ENCODE measurements at places on chromosomes 4 and X. TPM values are rescaled to one million over a fixed set of nuclear protein-coding genes. Genes with fewer than 3 reads are reported as not detected.

The PAGE4 gene
- not detected for total RNA-seq

The HPGDS gene
- total RNA-seq = not detected

The ACE2 gene
- total RNA-seq = not detected

The HSFX2 gene
- 0.13 TPM for total RNA-seq

The MAGEB18 gene
- not detected for total RNA-seq

The GAB1 gene
- 41.1 TPM for total RNA-seq

The TRMT2B gene
- total RNA-seq = 28.9 TPM

The SH3D19 gene
- 130 TPM for total RNA-seq

The TRIM61 gene
- total RNA-seq = not detected

The SEPTIN11 gene
- 349 TPM for total RNA-seq

The ART3 gene
- total RNA-seq = not detected

The FMR1NB gene
- total RNA-seq = not detected

The IL13RA2 gene
- total RNA-seq = 0.53 TPM

The PNPLA4 gene
- total RNA-seq = 7.8 TPM

The SYN1 gene
- total RNA-seq = not detected

The ADGRG4 gene
- total RNA-seq = under 0.01 TPM

The FAT1 gene
- 2.0 TPM for total RNA-seq

The DGKK gene
- not detected for total RNA-seq

The PDZD4 gene
- total RNA-seq = under 0.01 TPM

The PHEX gene
- 1.1 TPM for total RNA-seq

The NSUN7 gene
- under 0.01 TPM for total RNA-seq

The SERPINA7 gene
- total RNA-seq = not detected

The TCEANC gene
- total RNA-seq = 1.4 TPM

The CSAG1 gene
- not detected for total RNA-seq

The FGFBP2 gene
- total RNA-seq = not detected

The GRIPAP1 gene
- 17.4 TPM for total RNA-seq

The PDLIM3 gene
- total RNA-seq = 34.6 TPM

The CPE gene
- total RNA-seq = 2.1 TPM

The MUC7 gene
- not detected for total RNA-seq

The CT45A5 gene
- total RNA-seq = not detected

The C1GALT1C1 gene
- total RNA-seq = 81.2 TPM

The EREG gene
- not detected for total RNA-seq

The CSAG2 gene
- total RNA-seq = not detected

The NAT8L gene
- 0.07 TPM for total RNA-seq

The S100G gene
- not detected for total RNA-seq

The JAKMIP1 gene
- total RNA-seq = not detected

The CHRDL1 gene
- not detected for total RNA-seq

The ASB12 gene
- 0.14 TPM for total RNA-seq

The KLKB1 gene
- not detected for total RNA-seq

The DIAPH2 gene
- total RNA-seq = 58.4 TPM

The RS1 gene
- not detected for total RNA-seq

The MEPE gene
- not detected for total RNA-seq

The LDB2 gene
- 117 TPM for total RNA-seq

The CFI gene
- 39.3 TPM for total RNA-seq

The TMEM128 gene
- total RNA-seq = 12.4 TPM

The TEC gene
- 0.27 TPM for total RNA-seq

The NUP62CL gene
- total RNA-seq = 0.40 TPM
